ENCODE measurements at places on chromosomes 7 and 10. TPM values are rescaled to one million over a fixed set of nuclear protein-coding genes. Genes with fewer than 3 reads are reported as not detected.

- no peaks in the 10 kb centered on the region for H3K36me3 ChIP-seq
- H3K4me3 ChIP-seq = no peak overlapping the region
- peak; percentile 61 for DNase-seq
- H3K4me1 ChIP-seq = peaks cover 18% of the 10 kb centered on the region
- no peaks in the 10 kb centered on the region for H3K27me3 ChIP-seq
Observed at GRCh38 chr10:32970910-32971309, 12.9 kb upstream of the ITGB1 start.

GRCh38 chr7:105876964-105877601, 684 bp upstream of the ATXN7L1 start:
- H3K4me1 ChIP-seq = peaks cover 23% of the 10 kb centered on the region
- H3K36me3 ChIP-seq = peaks cover 6% of the 10 kb centered on the region
- DNase-seq = peak; percentile 73
- H3K4me3 ChIP-seq = peak overlapping the region; percentile 75

- H3K4me3 ChIP-seq = no peak overlapping the region
- no peaks in the 10 kb centered on the region for H3K36me3 ChIP-seq
- no peaks in the 10 kb centered on the region for H3K27me3 ChIP-seq
- no peak overlapping the region for H3K27ac ChIP-seq
- no peak for DNase-seq
- H3K4me1 ChIP-seq = no peaks in the 10 kb centered on the region
Observed at GRCh38 chr7:153422291-153423209, 629.6 kb upstream of the DPP6 start.

GRCh38 chr7:100072462-100072861, 9.1 kb downstream of the ZNF3 start:
- H3K4me3 ChIP-seq = no peak overlapping the region
- H3K27me3 ChIP-seq = no peaks in the 10 kb centered on the region
- peaks cover 81% of the 10 kb centered on the region for H3K36me3 ChIP-seq
- no peak overlapping the region for H3K27ac ChIP-seq
- no peak for DNase-seq

DNA sequence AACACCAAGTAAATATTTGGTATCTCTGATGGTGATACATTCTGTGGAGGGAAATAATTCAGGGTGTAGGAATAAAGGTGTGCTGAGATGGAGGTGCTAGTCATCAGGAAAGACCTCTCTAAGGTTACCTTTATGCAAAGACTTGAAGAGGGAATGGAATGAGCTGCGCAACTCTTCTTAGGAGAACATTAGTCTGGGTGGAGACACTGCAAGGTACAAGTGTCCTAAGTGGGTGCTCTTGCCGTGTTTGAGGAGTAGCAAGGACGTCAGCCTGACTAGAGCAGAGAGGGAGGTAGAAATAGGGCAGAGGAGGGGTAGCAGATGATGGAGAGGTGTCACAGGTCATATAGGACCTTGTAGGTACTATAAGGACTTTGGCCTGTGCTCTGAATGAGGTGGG, 148.1 kb downstream of the AUTS2 start:
- H3K36me3 ChIP-seq = no peaks in the 10 kb centered on the region
- no peak overlapping the region for H3K4me3 ChIP-seq
- H3K27ac ChIP-seq = no peak overlapping the region
- no peak for DNase-seq
- no peaks in the 10 kb centered on the region for H3K4me1 ChIP-seq

PRKG1 gene
- 12.0 TPM for polyA plus RNA-seq

GPRIN2 gene
- 10.3 TPM for polyA plus RNA-seq

MAGI2 gene
- 2.6 TPM for polyA plus RNA-seq

Measured in large intestine (tissue), 12 donors.